Foreskin keratinocyte (primary cell): ENCODE measurements at places on chromosomes 11 and 22.

- no peak for DNase-seq
Observed at GRCh38 chr11:61747192-61747966, 5.1 kb upstream of the MYRF start.

DNA sequence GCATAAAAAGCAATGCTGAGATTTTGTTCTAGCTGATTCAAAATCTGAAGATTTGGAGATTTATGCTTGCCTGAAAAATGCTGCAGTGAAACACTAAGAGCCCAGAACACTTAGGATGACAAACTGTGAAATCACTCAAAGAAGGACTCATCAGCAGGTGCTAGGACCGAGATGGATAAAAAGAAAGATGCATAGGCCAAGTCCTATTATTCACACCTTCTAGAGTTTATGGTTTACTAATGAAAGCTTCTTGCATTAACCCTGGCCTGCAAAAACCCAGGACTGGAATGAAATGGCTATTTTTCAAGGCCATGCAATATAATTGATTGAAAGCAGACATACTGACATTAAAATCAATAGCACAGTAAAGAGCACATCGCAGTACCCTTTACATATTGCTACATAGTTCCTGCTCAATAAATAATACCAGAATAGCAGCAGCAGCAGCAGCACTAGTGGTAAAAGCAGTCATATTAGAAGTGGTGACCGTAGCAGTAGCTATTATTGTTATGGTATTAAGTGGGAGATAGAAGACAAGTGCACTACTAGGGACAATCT lies 161.7 kb downstream of the RAB38 start:
- no peak for DNase-seq

DNA sequence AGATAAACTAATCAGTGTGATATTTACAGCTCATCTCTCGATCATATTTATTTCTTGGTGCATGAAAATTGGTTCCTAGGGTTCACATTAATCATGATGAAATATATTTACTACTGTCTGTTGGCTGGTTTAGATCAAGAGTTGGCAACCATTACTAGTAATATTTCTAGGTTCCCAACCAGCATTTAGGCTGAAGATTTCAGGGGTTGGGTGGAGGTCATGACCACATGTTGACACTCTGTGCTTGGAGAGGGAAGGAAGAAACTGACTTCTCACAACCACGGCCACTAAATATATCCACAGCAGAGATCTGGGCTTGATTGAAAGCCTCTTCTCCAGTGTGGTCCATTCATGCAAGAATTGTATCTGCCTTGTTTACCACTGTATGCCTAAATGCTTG lies 87.9 kb downstream of the ALX4 start:
- no peak for DNase-seq

- DNase-seq = no peak
Observed at GRCh38 chr11:1750840-1751530, 590 bp upstream of the IFITM10 start.
